ENCODE measurements at places on chromosomes 3 and 15. TPM values are rescaled to one million over a fixed set of nuclear protein-coding genes. Genes with fewer than 3 reads are reported as not detected.

DNA sequence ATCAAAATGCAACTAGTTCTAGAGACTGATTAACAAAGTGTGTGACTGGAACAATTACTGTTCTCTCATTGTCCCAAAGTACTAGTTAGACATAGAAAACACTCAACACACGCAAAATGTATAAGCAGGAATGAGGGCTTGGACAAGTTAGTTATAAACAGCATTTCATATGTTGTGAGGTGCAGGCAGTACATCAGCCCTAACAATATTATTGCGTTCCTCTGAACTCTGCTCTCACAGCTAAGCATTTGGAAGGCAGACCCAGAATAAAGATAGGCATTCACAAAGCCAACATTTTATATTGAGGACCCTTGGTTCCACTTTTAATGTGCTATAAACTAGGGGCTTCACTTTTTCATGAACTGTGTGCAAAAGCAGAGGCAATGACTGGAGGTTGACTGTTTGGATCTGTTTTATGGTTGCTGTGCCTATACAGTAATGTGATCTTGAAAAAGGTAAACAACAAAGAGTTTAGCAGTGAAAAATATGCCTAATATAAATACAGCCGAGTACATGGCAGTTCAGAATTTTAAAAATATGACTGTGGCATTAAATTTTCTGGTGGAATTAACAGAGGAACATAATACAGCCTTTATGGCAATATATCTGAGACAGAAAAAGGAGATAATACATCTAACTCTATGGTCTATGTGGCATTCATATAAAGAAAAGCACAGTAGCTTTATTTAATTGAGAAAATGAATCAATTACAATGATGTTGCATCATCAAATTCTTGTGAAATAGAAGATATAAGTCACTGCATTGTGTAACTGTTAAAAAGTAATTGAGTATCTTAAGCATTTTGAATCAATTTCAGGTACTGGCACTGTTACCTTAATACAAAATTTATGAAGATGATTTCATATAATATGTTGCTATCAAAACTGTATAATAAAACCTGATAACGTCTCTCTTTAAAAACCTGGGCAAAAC lies 80.0 kb upstream of the SKOR1 start:
- no peak for DNase-seq

DNA sequence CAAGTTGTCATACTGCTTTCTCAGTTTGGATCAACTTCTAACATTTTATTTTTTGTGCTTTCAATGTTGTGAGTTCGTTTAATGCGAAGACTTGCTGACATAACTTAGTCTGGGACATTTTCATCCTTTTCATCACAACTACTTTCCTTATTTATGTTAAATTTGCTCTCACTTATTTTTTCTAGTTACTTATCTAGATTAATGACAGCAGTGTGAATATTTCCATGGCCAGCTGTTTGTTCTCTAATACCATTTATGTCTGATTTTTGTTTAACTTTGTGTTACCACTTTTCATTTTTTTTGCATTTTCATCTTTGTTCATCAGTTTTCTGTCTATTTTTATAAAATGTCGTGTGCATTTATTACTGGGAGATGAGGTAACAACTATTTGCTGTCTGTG lies 6.2 kb downstream of the SLC25A26 start:
- DNase-seq = no peak

GRCh38 chr3:49019941-49020329 lies 1.6 kb upstream of the DALRD3 start:
- no peak for DNase-seq

- DNase-seq = no peak
Observed at GRCh38 chr3:69420781-69421520, 35.1 kb upstream of the FRMD4B start.

GRCh38 chr3:5205165-5205941 lies 17.8 kb downstream of the EDEM1 start:
- no peak for DNase-seq

GRCh38 chr3:141802316-141803077 lies 39.3 kb downstream of the GRK7 start:
- no peak for DNase-seq

GRCh38 chr15:27696530-27696929 lies 402.6 kb downstream of the OCA2 start:
- no peak for DNase-seq

Gene BFSP2
- 3.8 TPM for polyA plus RNA-seq

Gene ZDHHC19
- 0.68 TPM for polyA plus RNA-seq

Gene COL7A1
- polyA plus RNA-seq = 273 TPM

Gene MNS1
- polyA plus RNA-seq = 3.4 TPM

Gene GPR62
- 0.02 TPM for polyA plus RNA-seq

Gene UMPS
- 17.6 TPM for polyA plus RNA-seq

Measured in thymus (tissue), 14 donors.